ENCODE measurements at places on chromosomes 1 and 21.

DNA sequence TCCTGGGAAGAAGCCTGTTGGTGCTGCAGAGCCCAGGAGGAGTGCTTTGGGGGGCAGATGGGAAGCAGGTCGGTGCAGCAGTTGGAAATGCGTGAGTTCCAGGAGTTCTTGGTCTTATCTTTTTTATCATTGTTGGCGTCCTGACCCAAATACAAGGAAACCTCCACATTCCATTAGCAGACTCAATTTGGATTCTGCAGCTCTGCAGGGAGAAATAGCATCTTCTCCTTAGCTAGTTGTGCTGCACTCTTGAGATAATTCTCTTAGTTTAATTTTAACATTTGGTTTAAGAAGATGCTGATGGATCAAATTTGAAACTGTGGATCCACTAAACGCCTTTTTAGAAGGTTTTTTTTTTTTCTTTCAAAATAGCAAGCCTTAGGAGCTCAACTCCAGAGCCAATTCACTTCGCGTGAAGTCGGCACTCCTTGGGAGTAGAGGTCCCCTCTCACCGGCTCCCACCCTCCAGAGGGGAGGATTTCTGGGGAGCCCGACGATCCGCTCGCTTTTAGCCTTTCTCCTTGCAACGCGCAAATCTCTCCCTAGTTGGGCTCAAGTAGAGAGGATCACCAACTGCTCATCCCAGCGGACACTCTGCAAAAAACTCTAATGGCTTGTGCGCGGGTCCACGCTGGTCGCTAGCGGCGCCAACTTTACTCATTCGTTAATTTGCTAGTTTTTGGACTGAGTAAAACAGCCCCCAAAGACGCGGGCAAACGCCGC, 1.3 kb downstream of the PLD5 start:
- DNase-seq: no peak

DNA sequence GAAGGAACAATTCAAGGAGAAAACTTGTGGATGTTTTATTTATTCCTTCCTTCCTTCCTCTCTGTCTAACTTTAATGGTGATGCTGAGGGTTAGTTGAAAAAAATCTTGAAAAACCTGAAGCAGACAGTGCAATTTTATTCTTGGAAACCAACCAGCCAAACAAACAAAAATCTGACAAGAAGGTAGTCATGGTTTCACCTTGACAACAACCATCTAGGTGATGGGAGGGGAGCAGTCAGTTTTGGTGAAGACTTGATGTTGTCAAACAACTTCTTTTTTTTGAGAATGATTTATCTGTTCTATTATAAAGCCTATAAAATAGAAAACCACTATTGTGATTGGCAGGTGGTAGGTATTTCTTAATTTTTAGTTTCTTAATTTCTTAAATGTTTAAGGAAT, 92.4 kb upstream of the GPR88 start:
- no peak for DNase-seq

DNA sequence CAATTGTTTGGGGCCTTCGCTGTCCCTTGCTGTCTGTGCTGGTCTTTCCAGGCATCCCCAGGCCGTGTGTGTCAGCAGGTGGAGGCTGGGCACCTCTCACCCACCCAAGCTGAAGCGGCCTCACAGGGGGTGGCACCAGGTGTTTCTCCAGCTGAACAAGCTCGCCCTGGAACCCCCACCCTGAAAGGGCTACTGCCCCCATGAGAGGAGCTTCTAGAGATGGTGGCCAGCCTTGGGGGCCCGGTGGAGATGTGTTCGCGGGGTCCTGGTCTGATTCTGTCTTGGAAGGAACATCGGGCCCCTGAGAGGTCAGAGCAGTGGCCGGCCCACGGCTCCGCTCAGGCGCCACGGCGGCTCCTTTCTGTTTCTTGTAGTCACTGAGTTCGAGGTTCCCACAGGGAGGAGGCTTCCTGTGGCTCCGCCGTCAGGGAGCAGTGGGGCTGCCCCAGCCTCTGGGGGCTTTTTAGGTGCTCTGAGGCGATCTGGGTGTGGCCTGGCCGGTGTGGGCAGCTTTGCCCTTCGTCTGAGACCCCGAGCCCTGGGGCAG, 46.9 kb downstream of the SKI start:
- DNase-seq: no peak

- peak; percentile 64 for DNase-seq
Measured at GRCh38 chr1:117368116-117369108, 1.2 kb downstream of the MAN1A2 start.

DNA sequence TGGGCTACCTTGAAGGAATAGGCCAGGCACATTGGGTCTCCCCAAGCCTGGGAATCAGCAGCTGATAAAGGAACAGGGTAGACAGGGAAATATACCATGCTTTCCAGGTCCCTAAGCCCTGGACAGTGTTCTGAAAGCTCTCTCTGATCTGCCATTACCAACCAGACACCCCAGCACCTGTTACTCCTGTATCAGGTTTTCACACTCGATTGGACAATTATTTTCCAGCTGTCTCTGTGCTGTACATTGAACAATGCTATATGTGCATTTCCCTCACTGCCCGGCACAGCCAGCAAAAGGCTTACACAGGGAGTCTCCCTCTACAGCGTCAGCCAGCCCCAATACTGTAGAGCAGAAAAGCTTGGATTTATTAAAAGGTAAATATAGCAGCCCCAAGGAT, 4.7 kb downstream of the CFAP45 start:
- DNase-seq: no peak

DNA sequence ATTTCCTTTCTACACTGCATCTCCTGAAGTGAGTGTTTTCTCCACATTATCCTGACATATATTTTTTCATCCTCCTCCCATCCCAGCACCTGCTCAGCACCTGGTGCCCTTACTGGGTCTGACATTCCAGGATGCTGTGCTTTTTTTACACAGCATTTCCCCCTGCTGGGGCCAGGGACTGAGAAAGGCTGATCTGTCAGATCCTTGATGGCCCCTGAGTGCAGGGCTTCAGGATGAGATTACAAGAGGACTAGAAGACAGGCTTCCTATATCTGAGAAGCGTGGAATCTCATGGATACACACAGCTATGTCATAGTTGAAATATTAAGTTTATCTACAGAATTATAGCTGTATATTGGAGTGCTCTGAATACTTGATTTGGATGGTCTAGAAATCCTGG, 24.4 kb downstream of the RCAN1 start:
- no peak for DNase-seq

GRCh38 chr1:6391951-6392808, 1.4 kb downstream of the ACOT7 start:
- no peak for DNase-seq

GRCh38 chr1:38662126-38662525, 197.4 kb downstream of the RRAGC start:
- DNase-seq: no peak

- DNase-seq: no peak
Measured at GRCh38 chr1:64137412-64137803, 66.0 kb upstream of the UBE2U start.

- DNase-seq: peak; percentile 63
Measured at GRCh38 chr1:98119796-98120195, 199.0 kb upstream of the DPYD start.

DNA sequence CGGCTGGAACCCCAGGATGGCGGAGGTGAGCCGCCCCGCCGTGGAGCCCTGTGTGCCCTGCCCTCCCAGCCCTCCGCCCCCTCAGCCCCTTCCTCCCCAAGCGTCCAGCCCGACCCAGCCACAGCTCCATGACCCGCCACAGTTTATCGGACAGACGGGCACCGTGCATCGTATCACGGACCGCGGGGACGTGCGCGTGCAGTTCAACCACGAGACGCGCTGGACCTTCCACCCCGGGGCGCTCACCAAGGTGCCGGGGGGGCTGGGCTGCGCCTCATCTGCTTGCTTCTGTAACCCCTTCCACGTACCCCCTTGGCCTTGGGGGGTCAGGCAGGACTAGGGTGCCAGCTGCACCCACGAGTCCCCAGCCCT, 6.6 kb upstream of the MMP23B start:
- no peak for DNase-seq

GRCh38 chr1:50796272-50796671, 163.8 kb downstream of the FAF1 start:
- DNase-seq: no peak

- peak; percentile 30 for DNase-seq
Measured at GRCh38 chr1:158509471-158510156, 37.6 kb downstream of the OR10R2 start.

- DNase-seq: peak; percentile 31
Measured at GRCh38 chr1:95304803-95305202, 70.8 kb downstream of the RWDD3 start.

DNA sequence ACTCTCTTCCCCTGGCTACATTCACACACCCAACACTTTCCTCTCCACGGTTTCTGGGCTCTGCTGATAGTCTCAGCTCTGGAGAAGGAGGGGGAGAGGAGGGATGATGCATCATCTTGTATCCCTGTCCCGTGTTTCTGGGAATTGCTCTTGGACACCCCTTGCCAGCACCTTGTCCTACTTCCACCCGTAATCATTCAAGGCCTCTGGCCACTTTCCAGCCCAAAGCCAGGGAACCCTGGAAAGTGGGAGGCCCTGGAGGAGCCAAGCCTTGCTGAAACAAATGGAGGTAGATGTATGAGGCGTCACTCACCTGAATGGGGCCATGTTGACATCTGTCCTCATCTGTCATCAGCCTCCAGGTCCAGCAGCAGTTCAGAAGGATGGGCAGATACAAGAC, 4.4 kb downstream of the PLEKHO1 start:
- DNase-seq: no peak

- peak; percentile 49 for DNase-seq
Measured at GRCh38 chr1:221816899-221817298, 75.0 kb upstream of the DUSP10 start.

DNA sequence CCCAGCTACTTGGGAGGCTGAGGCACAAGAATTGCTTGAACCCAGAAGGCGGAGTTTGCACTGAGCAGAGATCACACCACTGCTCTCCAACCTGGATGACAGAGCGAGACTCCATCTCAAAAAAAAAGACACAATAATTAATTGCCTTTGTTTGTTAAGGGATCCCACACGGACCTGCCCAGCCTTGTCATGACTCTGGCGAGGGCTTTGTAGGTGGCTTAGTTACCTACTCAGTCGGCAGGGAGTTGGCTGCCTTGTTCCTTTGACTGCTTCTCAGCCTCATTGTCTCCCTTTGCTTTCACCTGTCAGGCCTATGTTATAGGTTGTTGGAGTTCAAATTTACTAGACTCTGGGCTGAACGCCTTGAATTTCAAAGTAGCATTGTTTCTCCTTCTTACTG, 82.0 kb downstream of the UBE4B start:
- no peak for DNase-seq

DNA sequence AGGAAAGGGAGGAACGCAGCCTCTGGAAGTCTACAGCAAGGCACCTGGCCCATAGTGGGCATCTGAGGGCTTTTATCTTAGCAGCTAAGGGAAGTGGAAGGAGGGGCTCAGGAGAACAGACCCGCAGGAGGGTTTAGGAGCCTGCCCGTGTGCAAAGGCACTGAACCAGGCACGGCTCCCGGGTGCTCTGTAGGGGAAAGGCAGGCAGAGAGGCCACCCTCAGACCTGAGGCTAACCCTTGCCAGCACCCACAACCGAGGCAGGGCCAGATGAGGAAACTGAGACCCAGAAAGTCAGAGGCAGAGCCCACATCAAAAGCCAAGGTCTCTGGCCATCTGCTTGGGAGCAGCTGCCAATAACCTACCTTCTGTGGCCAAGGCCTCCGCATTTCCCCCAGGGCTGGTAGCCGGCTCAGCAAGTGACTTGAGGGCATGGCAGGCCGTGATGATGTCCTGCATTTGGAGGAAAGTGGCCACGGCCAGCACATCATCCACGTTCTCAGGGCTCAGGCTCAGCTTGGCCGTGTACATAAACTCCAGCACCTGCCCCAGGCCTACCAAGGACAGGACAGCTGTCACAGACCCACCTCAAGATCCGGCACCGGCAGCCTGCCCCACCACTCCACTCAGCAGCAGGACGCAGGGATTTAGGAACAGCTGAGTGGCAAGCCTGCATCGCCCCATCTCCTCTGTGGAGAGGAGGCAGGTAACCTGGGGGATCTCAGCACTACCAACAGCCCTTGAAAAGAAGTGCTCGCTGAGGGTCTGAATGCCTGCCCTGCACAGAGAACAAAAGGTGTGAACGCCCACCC, 29.1 kb downstream of the ZBTB17 start:
- DNase-seq: no peak

DNA sequence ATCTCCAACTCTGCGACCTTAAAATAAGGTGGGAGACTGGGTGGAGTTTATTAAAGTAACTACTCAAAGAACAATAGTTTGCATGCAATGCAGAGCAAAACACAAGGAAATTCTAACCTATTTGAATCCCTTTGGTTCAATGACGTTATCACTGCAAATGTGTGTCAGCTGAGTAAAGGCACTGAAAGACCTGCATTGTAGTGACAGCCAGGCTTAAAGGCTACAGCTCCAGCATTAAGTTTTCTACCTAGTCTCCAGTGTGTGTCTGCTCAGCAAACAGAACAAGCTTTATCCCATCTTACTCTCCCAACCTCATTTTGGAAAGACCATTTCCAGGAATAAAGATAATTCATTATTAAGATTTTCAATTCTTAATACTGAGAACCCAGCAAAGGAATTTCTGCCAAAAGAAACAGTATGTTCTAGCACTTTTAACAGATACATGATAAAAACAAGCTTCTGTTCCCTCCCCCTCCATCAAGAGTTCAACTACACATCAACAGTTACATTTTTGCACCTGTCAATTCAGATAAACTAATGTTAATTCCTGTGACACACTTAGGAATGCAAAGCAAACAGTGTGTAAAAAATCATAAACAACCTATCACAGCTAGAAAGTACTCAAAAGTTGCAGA, 14.2 kb downstream of the PTP4A2 start:
- DNase-seq: no peak

- DNase-seq: no peak
Measured at GRCh38 chr1:21321963-21322680, 31.9 kb upstream of the ECE1 start.

GRCh38 chr1:57302812-57303596, 120.9 kb downstream of the DAB1 start:
- no peak for DNase-seq

DNA sequence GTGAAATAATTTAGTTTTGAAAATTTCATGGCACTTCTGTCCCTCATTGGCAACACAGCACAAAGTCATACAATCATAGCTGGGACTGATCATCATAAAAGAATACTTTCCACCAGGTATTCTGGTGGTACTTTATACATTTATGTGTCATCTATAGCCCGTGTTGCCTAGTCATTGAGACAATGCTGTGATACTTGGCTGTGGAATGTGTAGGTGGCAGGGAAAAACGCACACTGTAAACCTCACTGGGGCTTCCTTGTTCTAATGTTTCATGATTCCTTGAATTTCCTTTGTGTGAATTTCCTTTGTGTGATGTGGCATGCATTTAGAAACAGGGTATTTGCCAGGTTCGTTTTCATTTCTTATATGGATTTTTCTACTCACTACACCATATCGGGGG, 118.3 kb downstream of the FMN2 start:
- DNase-seq: peak; percentile 25

- DNase-seq: peak; percentile 63
Measured at GRCh38 chr1:172154551-172154950, 265.9 kb upstream of the C1orf105 start.

GRCh38 chr21:15222707-15223106, 157.9 kb upstream of the NRIP1 start:
- peak; percentile 44 for DNase-seq

DNA sequence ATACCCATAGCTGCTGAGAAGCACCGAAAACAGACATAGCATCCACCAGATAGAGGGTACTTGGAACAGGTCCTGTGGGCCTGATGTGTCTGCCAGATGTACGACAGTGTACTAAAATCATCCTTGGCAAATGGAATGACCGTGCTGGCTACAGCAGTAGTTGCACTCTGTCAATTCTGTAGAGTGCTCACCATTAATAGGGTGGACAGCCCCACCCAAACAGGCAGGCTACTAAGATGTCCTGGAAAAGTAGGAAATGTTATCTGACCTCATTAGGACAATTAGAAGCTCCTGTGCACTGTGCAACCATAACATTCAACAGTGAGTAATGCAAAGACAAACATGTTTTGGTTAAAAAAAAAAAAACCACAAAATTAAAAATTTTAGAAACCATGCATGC, 106.2 kb downstream of the PTPN14 start:
- no peak for DNase-seq

Data from MCF 10A (cell line).